Activated T-cell treated with anti-CD3 and anti-CD28 coated beads, Interleukin-2, amount 50 U/mL, for 24 hours (primary cell): ENCODE measurements at places on chromosomes 6 and 20.

GRCh38 chr20:47656318-47656717 is 129.0 kb downstream of the SULF2 start:
- DNase-seq, result no peak

- no peak for DNase-seq
Measured at GRCh38 chr6:3825851-3826581, 23.2 kb upstream of the FAM50B start.

DNA sequence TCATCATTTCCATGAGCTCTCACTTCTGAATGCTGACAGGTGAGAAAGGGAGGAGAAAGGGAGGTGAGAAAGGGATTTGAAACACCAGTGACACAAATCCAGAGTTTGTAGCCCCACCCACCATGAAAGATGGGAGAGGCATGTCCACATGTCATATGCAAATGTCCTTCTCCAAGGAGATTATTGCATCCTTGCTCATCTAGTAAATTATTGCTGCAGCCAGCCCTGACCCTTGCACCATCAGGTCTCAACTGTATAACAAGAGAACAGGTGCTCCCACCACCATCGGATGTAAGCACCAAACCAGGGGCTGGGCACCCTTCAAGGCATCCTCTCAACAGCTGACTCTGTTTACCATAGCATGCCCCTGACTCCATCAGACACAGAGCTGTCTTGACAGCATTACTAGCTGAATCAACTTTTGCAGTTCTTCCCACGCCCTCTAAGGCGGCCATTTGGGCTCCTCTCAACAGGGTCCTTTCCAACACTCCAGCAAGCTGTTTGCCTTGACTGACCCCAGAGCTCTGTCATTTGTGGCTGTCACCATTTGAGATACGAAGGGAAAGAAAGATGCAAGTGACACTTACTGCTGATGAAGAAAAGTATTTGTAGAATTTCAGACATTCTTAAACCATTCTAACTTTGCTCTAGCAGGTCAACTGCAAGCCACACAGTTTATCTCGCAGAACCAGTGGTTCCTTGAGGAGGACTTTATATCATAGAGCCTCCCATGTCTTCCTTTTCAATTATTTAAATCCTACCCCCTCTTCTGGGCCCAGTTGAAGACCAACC is 14.2 kb downstream of the GFOD1 start:
- no peak for DNase-seq

- DNase-seq, result no peak
Measured at GRCh38 chr20:7637184-7637583, 303.1 kb downstream of the HAO1 start.

- DNase-seq, result no peak
Measured at GRCh38 chr6:67768972-67769371, 866.1 kb upstream of the ADGRB3 start.

DNA sequence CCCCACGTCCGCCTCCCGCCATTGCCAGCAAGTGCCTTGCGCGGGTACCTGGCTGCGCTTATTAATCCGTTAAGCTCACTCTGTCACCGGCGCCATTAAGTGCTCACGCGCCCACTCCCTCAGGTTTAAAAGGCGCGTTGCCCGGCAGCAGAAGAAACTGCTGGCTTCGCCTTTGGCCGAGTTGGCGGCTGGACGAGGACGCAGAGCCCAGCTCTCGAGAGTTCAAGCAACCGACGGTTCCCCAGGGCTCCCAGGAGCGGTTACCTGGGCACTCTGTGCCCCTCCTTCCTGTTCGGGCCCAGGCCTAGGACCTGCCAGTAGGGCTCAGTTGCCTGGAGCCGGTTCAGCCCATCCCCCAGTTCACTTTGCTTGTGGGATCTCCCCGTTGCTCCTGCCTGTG is at the start of gene GGTLC1:
GGTLC1 (minus strand) TSS at position 219 of the 400 bp plus-strand sequence. CDS start 2,168 bp downstream, outside the sequence.
- no peak for DNase-seq

GRCh38 chr6:124901084-124901483 is 61.2 kb upstream of the RNF217 start:
- DNase-seq, result no peak

DNA sequence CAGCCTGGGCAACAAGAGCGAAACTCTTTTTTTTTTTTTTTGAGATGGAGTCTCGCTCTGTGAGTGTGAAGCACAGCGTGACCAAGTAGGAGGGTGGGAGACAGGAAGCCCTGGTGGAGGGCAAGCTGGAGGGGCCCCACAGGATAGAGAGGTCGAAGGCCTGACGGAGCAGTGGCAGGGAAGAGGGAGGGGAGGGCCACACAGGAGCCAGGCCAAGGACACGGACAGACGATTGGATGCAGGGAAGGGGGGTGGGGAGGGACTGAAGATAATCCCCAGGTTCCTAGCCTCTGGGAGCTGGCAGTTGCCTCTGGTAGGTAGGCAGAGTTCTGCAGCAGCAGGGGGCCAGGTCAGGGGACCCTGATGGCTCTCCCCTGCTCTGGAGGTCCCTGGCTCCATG is 10.8 kb upstream of the GUCA1A start:
- DNase-seq, result no peak

DNA sequence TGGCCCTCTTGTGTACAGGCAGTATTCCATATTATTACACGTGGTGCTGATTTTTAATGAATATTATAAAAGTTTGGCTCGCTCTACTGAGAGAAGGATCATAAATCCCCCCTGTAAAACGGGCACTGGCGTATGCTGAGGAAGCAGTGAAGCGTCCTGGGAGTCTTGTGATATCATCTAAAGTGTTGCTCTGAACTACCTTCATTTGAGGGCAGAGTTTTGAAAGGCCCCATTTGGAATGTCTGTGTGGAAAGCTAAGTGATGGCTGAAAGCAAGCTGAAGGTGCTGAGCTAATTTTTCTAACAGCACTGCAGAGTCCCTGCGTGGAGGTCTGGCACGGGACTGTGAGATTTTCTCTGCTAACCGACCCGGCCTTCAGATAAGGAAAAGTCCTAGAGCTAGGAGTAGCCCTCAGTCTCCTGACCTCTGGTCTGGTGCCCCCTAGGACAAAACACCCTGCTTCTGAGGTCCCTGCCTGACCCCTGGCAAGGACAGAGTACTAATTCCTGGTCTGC is 1.3 kb upstream of the BACH2 start:
- no peak for DNase-seq

GRCh38 chr6:37171970-37172812 is 2.2 kb downstream of the PIM1 start:
- DNase-seq, result peak; percentile 90

GRCh38 chr6:79570129-79571029 is 33.1 kb upstream of the LCA5 start:
- no peak for DNase-seq

DNA sequence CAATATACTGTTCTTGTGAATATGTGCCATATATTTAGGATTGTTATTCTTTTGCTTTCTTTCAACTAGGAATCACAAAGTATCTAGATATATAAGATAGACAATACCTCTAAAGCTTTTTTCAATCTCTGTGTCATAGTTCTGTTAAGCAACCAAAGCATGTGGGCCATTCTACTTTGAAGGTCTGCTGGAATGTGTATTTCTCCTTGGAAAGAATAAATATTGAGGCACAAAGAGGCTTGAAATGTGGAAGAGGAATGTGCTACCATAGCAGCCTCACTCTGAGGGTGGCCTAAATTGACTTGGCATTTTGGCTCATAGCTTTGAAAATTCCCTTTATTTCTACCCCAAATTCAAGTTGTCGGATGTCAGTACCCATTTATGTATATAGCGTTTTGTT is 488.5 kb upstream of the MAN1A1 start:
- DNase-seq, result no peak

DNA sequence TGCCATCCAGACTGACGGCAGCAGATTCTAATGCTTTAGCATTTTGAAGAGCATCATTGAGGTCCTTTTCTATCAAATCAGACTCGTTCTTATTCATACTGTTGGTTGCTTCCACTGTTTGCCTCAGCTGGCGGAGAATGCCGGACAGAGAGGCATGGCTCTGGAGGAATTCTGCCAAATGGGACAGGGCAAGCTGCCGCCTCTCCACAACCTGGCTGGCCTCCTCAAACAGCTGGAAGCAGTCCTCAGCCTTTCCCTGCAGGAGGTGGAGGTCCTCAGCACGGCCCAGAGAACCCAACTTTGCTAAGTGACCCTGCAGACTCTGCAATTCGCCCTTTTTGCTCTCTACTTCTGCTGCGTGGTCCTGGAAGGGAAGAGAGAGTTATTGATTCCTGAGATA is 220.5 kb downstream of the SYNE1 start:
- DNase-seq, result no peak

- no peak for DNase-seq
Measured at GRCh38 chr20:7950387-7950786, 10.1 kb upstream of the HAO1 start.

DNA sequence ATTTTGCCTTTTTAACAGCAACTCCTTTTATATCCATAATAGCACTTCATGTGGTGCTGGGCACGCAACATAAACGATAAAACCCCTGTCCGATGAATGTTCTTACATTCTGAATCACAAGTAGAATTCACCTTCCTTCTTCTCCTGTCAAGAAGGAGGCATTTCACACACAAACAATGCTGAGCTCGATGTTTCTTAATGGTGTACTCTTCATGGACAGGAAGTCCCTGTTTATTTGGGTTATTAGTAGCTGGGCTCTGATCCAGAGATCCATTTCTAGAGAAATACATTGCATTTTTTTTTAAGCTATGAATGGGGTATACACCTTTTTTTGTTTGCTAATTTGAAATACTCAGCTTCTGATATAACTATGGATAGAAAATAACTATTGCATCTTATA is 82.4 kb downstream of the PPP1R3G start:
- no peak for DNase-seq

DNA sequence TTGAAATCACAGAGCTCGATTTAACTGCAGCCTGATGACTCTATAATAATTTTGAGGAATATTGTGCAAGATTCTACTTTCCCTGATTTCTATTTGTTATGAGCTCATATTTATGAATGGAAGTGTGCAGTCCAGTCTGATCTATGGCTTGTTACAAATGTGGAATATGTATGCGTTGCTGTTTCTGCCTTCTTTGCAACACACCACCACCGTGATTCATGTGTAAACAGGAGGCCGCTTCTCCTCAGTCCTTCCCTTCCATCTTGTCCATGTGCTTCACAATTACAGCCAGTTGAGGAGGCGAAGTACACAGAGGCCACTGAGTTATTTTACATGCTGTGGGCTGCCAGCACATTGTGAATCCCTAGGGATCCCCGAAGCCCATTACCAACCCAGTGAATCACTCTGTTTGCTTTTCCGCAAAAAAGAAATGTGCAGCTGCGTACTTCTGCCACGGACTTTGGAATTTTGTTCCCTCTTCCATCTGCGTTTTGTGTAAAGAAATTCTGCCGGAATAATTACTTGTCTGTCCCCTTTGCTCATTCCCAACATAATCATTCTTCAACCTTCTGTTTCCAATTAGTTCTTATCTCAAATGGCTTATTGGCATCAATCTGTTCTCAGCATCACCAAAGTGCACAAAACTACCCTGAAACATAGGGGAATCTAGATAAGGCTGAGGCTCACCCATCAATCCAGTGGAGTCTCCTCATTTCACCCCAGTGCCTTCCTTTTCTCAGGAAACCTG is 551.6 kb upstream of the CITED2 start:
- DNase-seq, result no peak

DNA sequence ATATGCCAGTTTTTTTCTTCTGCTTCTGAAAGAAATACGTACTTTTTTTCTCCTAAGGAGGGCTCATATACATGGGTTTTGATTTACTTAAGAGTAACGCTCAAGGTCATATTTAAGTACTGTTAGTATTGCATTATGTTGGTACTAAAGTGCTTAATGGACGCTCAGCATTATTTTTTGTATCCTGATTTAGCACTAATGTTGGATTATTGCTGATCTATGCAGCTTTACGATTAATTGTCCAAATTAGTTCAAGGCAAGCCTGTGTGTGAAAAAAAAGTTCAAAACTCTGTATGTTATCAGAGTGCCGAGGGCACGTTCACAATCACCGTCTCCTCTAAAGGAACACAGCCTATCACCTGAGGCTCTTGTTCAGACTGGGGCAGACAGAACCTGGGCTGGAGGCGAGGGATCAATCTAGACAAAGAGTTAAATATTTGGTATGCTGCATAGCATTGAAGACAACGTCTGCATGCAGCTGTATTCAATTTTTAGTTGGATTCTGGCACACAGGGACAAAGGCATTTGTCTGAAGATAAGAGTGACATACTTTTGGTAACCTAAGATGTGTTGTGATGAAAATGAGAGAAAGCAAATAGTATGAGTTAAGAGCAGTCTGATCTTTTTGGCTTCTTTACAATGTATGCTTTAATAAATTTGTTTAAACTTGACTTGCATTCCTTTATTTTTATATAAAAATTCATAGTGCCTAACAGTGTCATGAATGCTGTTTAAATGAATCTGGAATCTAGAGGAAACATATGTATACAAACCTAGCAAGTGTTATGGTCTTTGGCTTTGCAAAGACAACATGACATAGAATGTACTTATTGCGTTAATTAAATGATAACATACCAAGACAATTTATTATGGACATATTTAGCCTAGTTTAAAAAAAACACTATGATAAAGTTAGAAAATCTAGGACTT is 341.2 kb downstream of the SAMD5 start:
- no peak for DNase-seq

DNA sequence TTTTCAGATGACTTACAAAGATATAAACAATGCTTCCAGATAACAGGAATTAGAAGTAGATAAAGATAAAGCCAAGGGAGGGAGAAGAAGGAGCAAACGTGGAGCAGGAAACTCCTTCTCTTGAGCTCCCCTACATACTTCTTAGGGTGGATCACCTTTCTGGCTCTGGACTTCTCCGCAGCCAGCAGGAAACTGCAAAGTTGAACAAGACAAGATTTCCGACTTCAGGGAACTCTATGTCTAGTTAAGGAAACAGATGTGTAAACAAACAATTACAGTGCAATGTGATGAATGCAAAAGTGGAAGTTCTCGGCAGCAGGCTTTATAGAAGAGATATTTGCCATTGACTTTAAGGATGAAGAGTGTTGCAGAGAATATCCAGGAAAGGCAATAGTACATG is 134.0 kb upstream of the MARCKS start:
- DNase-seq, result no peak
